ENCODE measurements at places on chromosomes 11 and 22.

DNA sequence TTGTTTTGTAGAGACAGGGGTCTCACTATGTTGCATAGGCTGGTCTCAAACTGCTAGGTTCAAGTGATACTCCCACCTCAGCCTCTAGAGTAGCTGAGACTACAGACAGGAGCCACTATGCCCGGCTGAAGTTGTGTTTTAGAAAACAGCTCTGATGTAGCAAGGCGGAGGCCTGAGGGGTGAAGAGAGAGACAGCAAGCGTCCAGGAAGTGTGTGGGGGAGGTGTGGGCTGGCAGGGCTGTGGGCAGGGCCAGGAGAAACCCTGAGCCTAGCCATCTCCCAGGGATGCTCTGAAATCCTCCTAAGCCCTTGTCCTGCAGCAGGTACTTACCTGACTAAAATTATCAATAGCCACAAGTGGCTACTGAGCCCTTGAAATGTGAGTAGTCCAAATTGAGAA, 16.1 kb upstream of the RPS3 start:
- DNase-seq, result no peak

DNA sequence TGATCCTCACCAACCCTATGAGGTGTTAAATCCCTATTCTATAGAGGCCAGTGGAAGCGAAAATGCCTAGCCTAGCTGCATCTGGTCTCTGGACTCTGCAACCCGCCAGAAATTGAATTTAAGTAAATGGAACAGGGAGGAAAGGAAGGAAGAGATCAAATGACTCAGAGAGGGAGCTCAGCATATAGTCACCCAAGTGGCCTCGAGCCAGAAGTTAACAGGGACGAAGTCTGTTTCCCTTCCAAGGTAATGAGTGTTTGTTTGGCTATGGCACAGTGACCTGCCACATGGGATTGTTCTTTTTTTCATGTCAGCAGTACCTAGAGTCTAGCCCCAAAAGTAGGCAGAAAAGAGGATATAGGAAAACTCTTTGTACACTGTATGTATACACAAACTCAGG, 66.3 kb downstream of the PAK1 start:
- DNase-seq, result no peak

DNA sequence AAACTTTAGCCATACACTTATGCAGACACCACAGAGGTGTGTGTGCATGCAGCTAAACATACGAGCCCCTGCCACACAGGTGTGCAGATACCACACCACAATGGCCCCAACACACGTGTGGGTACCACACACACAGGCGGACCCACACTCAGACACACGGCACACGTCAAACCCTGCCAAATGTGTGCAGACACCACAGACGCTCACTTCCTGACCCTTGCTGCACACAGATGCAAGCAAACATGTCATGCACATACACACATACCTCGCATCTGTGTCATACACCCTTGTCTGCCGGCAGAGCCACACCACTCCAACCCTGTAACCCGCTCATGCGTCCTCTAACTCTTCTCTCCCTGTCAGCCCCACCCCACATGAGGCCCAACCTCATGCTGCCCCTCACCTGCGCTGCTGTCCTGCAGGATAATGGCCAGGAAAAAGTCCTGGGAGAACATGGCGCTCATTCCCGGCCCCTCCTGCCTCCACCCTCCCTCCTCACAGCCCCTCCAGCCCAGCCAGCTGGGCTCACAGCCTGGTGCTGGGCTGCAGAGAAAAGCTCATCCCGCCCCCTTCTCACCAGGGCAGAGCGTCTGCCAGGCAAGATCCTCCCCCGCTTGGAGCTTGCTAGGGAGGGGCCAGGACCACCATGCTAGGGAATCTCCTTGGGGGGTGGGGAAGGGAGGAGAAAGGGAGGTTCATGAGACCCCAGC, 14.2 kb downstream of the SMPD1 start:
- no peak for DNase-seq

GRCh38 chr11:116631201-116631600, 141.6 kb downstream of the BUD13 start:
- no peak for DNase-seq

GRCh38 chr11:134181707-134182106, 42.1 kb downstream of the NCAPD3 start:
- DNase-seq, result no peak
